COLO829 (cell line): ENCODE measurements at places on chromosomes 11 and 22.
A peak's percentile ranks its signal among the peaks of the same experiment; 100 is the strongest.

DNA sequence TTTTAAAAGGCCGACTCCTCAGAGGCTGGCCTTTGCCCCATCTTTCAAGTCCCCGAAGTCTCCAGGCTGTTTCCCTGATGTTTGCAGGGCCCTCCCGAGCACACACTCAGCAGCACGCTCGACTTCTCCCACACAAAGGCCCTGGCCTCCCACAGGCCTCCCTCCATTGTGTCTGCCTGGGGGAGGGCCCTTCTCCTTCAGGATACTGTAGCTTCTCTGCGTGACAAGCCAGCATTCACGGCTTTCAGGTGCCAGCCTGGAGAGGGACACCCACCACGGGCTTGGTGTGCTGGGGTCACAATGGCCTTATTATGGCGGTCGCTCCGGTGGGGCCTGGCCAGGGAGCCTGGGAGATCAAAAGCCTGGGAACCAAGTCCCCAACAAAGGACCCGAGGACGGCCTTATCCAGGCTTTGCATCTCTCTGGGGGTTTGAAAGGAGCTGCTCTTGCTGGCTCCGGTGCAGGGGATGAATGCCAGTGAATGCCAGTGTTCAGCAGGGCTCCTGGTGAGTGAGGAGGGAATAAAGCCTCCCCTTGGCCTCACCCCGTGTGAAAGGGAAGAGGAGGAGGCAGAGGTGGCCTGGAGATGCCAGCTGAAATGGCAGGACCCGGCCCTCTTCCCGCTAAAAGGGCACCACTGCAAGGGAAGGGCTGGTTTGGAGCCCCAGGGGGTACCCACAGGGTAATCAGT is 55.0 kb downstream of the TRAF6 start:
- no peak for DNase-seq

GRCh38 chr22:29310863-29311339 is 4.5 kb downstream of the GAS2L1 start:
- DNase-seq = peak; percentile 99

DNA sequence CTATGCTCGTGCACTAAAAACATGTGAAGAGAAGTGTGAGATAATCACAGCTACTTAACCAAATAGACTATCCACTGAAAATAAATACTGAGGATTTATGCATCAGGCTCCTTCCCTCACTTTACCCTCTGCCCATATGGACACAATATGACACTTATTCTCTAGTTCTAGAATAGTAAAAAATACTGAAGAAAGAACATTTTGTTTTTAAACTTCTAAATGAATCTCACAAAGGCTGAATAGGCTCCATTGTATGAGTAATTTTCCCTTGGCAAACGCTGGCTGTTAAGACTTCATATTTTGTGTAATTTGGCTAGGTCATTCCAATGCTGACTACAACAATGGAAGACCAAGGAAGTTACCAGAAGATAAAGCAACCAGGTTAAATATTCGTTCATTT is 9.9 kb downstream of the HPS5 start:
- DNase-seq = peak; percentile 81

DNA sequence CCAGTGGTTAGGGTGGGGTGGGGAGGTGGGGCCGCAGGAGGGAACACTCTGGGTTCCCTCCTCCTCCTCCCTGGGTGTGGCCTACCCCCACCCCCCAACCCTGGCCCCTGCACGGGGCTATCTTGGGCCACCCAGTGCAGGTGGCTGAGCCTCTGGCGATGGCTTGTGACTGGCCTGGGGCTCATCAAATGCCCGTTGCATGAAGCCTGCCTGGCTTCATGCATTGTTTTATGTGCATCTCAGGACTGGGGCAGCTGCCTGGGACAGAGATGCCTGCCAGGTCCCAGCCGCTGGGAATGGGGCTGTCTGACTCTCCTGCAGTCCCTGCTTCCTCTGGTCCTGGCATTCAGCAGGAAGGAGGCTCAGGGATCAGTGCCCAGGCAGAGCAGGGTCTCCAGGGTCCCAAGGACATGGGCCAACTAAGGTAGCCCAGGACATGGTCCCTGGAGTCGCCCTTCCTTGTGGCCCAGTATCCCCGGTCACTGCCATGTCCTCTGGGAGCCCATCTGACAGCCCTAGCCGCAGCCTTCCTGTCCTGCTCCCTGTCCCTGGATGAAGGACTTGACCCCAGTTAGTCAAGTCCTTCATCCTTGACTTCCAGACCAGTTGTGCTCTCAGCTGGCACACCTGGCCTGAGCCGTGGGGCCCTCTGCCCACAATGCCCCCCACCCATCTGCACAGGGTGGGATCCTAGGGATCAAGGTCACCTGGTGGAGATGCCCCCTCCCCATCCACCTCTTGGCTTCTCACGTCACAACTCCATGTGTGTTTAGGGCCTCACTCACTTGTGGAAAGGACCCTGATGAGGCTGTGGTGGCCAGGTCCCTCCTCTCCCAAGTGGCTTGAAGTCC is 112.1 kb upstream of the FGF3 start:
- DNase-seq = no peak

GRCh38 chr11:69272831-69273485 is 21.0 kb upstream of the MYEOV start:
- no peak for DNase-seq

DNA sequence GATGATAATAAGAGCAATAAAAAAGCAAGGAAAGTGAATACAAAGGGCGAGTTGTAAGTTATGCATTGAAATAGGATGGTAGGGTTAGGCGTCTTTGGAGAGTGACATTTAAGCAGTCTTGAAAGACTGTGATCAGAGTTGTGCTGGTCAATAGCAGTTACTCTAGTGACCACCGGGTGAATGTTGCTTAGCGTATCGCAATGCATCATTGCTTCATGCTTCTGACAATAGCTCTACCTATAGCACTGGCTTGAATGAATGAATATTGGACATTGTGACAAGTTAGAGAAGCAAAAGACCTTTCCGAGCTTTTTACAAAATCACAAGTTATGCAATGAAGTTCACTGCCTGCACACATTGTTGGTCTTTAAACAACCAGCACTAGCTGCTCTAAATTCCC is 7.7 kb upstream of the OR8B12 start:
- DNase-seq = no peak

DNA sequence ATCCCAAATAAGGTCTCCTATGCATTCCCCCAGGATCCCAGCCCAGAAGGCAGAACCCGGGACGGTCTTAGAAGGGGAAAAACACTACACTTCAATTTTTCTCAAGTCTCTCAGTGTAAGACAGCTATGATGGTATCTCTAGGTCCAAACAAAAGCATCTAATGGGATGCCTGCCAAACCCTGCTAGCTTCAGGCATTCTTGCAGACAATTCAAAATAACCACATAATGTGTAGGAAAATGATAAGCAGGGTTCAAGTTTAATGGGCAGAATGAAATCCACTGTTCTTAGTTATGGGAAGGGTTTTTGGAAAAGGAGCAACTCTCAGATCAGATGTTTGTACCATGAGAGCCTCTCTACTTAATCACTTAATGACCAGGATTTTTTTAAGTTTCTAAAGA is 119.8 kb upstream of the ANO1 start:
- DNase-seq = peak; percentile 38

GRCh38 chr11:69489746-69490365 is 8.4 kb downstream of the LINC01488 start:
- DNase-seq = no peak

DNA sequence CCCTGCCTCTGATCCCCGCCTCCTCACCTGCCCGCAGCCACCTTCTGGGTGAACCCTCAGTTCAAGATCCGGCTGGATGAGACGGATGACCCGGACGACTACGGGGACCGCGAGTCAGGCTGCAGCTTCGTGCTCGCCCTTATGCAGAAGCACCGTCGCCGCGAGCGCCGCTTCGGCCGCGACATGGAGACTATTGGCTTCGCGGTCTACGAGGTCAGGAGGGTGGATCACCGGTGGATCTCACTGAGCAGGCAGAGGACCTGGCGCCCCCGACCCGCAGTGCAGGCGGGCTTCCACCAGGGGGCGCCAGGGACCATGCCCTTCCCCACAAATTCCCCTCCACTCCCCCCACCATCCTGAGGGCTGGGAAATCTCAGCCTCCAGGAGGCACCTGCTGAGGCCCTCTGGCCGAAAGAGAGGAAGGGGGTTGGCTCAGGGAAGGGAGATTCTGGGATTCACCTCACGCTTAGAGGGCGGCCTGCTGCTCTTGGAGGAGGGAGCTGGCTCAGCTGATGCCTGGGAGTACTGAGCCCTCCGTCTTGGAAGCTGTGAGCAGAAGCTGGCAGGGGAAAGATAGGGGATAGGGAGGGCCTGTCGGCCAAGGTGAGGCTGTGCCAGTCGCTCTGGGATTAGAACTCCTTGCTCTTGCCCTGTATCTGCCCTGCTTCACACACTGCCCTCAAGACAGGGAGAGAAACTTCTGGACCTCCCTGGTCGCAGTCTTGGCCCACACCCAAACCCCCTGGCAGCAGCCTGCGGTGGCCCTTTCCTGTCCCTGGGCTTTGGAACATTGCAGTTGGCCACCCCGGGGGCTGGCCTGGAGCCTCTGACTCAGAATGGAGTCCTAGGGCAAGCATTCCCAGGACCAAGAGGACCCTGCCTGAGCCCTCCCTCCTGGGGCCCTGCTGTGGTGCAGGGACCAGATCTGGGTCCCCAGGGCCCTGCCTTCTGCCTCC is 23.2 kb downstream of the CAPN1 start:
- DNase-seq = peak; percentile 43

DNA sequence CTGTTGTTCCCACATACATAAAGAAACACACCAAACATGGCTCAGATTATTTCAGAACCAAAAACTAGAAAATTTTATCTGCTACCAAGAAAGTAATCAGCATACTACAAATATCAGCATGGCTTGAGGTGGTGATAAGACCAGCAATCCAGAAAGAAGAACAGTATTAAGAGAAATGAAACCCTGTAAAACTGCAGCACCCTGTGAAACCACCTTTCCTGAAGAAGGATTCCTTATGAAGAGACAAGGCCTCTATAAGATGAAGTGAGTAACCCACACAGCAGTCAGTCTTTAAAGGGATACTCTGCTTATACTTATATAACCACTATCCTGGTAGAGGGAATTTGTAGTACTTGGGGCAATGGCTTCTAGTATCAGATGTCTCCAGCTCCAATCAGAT is 49.9 kb downstream of the RSF1 start:
- no peak for DNase-seq

GRCh38 chr22:32411402-32411801 is 645 bp downstream of the RTCB start:
- peak; percentile 19 for DNase-seq

DNA sequence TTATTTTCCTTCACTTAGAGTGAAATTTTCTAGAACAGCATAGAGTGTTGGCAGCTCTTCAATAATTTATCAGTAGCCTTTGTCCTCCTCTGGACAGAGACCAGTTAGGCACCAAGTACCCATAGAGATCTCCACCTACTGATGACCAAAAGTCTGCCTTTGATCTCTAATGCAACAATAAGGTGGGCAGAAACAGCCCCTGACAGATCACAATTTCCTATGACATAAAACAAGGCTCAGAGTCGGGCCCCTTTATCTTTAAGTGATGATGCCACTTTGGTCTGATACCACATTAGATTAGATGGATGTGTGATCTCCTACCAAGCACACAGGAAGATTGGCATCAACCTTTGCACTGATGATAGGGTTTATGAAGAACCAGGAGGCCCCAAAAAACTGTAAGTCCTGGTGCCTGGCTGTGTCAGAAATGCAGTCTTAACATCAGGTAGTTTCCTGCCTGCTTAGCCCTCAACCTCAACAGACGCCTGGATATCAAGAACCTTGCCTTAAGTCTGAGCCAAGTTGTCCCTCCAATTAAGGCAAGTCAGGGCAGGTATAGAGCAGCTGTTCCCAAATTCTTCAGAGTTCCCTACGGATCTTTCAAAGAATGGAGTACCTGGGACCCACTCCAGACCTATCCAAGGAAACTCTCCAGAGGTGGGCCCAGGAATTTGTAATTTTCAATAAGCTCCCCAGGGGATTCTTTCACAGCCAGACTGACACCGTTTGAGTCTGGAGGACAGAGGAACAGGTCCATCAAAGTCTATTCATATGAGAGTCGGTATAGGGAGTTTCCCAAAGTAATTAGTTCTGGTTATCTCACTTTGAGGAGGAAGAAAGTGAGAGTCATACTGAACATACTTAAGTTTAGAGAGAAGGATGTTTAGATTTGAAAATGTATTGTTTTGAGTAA is 30.6 kb upstream of the TMPRSS4 start:
- DNase-seq = no peak

DNA sequence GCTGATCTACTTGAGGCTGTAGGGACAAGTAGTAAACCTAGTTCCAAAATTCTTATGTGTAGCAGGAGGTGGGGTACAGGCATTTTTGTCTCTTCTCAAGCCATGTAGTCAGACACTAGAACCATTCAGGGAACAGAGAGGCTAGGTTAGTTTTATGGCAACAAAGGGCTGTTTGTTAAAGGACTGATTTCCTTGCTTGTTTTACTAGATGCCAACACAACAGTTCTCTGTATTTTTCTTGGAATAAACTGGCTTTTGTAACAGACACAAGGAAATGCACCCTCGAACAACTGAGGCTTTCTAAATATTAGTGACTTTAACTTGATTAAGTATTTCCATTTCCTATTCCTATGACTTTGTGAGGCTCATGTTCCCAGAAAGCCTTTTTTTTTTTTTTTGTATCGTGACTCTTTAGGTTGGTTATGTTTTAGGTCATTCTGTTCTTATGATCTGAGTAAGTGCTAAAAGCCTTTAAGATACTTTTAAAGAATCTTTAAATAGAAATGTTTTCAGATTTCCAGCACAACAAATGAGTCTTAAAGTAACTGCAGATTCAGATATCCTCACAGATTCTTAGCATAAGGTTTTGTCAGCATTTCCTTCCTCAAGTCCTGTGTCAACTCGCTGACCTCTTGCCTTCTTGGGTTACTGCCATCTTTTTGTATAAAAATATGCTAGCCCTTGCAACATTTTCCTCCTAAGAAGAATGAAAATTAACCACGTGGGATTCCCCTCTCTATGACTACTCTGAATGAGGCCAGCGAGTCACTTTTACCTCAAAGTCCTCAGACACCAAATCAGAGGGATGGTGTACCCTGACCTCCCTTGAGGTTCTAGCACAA is 92.5 kb downstream of the CCDC83 start:
- peak; percentile 89 for DNase-seq

DNA sequence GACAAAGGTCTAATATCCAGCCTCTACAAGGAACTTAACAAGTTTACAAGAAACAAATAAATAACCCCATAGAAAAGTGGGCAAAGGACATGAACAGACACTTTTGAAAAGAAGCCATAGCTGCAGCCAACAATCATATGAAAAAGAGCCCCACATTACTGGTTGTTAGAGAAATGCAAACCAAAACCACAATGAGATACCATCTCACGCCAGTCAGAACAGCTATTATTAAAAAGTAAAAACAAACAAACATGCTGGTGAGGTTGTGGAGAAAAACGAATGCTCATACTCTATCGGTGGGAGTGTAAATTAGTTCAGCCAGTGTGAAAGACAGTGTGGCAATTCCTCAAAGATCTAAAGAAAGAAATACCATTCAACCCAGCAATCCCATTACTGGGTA is 5.6 kb upstream of the SLC22A25 start:
- DNase-seq = no peak

DNA sequence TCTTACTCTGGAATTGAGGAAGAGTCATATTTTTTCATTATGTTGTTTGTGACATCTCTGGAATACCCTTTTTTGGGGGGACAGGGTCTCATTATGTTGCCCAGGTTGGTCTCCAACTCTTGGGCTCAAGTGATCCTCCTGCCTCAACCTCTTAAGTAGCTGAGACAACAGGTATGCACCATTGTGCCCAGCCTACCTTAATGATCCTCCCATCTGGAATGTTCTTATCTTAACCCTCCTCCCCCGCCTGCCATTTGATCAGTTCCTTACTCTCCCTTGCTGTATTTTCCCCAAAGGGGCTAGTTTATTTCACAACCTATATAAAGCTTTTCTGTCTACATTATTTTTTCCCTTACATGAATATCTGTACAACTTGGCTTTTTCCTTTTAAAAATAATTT is 594.7 kb downstream of the METTL15 start:
- no peak for DNase-seq

GRCh38 chr11:2540223-2540991 is 95.6 kb downstream of the KCNQ1 start:
- no peak for DNase-seq
